ENCODE measurements at places on chromosomes 16 and 17.

- DNase-seq, result no peak
Observed at GRCh38 chr16:9308850-9309249, 217.4 kb downstream of the HAPSTR1 start.

GRCh38 chr17:78485290-78486168 lies 91.7 kb downstream of the DNAH17 start:
- no peak for DNase-seq

DNA sequence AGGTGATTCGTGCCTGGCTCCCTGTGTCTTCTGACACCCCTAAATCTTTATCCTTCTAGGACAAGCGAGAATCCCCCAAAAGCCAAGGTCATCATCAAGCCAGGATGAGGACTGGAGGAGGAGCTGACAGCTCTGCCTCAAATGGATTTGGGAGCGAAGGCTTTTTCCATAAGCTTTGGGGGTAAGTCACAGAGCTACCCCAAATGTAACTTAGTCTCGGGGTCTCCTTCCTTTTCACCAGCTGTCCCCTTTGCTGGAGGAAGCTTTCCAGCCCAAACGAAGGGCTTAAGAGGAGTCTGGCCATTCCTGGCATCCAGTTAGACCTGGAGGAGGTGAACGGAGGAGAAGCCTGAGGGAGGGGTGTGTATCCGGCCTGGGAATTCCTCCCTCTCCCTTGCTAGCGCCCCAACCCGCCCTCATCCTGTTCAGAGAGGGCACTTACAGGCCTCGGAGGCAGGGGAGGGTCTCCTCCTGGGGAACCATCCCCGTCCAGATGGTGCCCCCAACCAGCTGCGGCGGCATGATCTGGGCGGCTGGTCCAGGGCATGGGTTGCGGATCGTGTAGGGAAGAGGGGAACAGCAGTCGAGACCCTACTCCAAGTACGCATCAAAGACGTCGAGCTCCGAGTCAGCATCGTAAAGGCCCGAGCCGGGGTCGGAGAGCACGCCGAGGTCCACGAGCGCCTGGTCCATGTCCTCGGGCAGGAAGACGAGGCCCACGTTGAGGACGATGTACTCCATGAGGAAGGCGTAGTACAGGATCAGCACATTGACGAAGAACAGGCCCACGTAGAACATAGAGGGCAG lies 938 bp downstream of the DEXI start:
- DNase-seq, result no peak

DNA sequence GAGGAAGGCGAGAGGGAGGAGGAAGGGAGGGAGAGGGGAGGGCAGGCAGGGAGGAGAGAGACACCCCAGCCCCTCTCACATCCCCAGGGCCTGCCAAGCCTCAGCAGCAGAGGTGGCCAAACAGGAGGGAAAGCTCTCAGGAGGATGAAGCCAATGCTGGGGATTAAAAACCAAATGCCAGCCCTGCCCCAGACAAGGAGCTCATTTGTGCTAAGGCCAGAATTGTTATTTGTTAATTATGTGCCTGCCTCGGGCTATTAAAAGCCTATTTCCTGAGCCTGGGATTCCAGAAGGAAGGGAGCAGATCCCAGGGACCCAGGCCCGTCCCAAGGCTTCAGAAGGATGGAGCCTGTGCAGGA lies 27.9 kb upstream of the GINS2 start:
- DNase-seq, result no peak

GRCh38 chr16:10833271-10833670 lies 14.7 kb upstream of the TVP23A start:
- DNase-seq, result no peak

DNA sequence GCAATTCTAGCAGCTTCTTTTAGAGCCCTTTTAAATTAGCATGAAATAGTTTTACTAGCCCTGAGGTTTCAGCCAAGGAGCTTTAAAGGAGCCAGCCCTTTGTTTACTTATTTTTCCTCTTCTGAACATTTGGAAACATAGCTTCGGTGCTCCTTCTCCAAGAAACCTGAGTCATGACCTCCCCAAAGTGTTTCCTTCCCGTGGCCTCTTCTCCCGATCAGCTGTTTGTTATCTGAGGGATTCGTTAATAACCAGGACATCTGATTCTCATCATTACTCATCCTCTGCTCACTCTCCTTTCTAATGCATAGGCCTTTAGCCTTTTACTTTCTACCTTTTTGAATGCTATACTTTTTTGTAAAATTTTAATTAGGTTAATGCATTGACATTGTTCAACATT lies 204.5 kb downstream of the WWOX start:
- no peak for DNase-seq
